RPMI8226 (cell line): ENCODE measurements at places on chromosomes 2 and 18.

DNA sequence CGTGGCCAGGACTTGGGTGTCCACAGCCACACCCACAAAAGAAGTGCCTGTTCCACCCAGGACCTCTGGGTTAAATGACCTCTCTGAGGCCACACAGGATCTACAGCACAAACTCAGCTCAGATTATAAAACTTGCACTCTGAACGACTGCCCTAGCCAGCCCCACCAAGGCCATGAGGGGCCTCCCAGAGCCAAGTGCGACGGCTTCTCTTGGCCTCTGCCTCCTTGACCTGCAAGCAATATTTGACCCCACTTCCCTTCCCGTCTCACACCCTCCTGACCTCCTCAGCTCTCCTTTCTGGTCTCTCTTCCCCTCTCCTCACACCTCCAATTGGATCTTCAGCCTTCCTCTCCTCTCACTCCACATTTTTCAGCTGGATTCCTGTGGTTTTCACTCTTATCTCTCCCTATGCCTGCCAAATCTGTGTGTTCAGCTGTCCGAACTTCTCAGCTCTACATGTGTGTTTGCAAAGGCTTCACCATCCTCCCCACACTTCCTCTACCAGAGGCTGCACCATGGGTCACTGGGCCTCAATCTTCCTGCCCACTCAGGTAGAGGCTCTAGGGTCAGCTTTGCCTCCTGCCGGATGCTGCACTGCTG, 25.3 kb upstream of the STEAP3 start:
- DNase-seq, result no peak

DNA sequence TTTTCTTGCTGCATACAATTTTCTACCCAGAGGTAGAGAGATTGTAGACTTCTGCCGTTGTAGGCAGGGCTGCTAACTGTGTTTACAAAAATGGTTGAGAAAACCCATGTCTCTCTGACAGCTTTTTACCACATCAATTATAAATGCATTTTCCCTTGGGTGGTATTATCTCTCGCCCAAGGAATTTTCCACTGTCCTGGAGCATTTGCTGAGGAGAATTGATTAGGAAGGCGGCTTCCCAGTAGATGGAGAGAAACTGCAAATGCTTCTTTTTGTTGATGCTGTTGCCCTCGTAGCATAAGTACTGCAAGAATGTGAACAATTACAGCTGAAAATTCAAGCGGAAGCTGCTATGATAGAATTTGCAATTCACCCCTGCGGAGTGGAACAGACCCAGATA, 1007.7 kb upstream of the KLHL29 start:
- DNase-seq, result no peak

GRCh38 chr2:173590276-173590861, 235.7 kb downstream of the CDCA7 start:
- no peak for DNase-seq

GRCh38 chr18:76446321-76447257, 48.5 kb downstream of the ZNF516 start:
- DNase-seq, result no peak

DNA sequence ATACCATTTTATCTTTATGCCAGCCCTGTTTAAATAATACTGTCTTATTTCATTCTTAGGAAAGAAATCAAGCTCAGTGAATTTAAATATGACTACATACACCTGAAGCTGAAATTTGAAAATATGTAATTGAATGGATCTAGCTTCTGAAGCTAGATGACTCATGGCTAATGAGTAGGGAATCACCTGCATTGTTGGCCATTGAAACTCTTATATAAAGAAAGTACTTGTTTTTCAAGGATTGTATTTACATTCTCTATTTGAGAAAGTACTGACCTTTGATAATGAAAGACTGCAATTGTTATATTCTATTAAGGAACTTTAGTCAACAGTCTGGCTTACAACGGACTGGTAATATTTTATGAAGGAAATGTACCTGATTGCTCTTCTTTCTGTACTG, 346.7 kb upstream of the LRATD1 start:
- DNase-seq, result no peak

DNA sequence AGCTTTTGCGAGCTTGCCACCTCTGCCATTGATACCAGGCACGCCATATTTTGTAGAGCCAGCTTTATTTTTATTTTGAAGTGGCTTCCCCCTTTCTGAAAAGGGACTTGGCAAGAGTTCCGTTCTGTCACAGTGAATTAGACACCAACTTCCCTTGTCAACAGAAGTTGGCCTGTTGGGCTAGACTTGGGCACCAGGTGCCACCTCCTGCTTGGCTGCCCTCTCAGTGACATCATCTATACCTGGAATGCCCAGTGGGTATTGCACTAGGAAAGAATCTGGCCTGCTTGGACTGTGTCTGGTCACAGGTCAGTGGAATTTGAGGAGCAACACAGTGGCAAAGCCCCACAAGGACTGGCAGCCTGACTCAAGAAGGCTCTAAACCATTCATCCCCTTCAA, 101.0 kb downstream of the BCL2L11 start:
- DNase-seq, result no peak

- DNase-seq, result no peak
These were observed 25.8 kb downstream of the PHLPP1 start for GRCh38 chr18:62741118-62741566.

DNA sequence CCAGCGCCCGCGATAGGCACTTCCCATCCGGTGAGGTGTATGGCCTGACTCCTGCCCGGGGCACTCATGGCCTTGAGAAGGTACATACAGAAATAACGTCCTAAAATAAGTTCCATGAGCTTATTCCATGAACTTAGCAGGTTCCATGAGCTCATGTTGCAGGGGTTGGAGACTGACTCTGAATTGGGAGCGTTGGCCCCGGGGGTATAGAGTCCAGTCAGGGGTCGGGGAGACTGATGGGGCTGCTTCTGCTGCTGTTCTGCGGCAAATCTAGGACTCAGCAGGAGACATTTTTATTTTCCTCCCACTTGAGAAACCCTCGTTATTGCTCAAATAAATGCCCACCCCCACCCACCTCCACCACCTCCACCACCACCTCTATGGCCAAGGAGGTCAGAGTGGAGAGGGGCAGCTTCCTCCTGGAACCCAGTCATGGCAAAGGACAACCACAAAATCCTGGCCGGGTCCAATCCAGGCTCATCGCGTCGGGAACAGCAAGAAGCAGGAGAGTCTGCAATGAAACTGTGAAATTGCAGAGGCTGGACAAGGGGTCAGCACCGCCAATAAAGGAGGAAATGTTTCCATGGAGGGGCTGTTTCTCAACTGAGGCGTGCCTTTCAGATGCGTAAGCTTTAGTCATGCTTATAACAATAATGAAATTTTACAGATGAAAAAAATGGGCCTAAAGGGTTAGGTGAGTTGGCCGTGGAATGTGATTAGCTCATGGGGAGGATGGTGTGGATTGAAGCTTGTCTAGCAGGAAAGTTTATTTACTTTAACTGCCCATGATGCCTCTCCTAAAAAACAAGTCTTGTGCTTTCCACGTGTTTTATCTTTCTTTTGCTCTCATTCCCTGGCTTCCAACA, 136.6 kb upstream of the ALKAL2 start:
- DNase-seq, result no peak

- peak; percentile 18 for DNase-seq
These were observed 560 bp upstream of the DUSP2 start for GRCh38 chr2:96145848-96146152.

DNA sequence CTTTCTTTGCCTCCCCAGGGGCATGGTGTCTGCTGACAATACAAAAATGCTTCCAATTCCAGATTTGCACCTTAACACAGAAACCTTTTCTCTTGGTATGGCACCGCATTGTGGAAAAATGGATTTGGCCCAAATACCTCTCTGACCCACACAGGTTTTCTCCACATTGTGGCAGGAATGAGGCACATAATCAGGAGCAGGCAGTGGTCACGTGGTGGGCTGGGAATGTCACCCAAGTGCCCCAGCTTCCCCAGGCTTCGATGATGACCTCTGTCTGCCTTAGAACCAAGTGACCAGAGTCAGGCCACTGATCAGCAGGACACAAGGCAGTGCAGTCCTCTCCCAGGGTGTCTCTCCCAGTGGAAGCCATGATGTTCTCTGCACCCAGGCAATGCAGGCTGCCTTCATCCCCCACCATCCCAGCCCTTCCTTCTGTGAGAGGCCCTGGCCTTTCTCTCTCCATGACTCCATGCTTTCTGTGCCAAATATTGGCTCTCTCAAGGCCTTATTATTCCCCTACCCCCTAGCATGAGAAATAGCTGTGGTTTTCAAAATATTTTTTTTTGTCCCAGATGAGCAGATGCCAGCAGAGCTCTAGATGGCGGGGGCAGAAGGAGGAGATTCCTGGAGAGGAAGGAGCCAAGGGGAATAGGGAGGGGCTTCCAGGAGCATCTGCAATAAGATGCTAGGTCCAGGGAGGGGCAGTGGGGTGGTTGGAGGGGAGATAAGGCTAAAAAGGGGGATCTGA, 198.9 kb downstream of the ACKR3 start:
- DNase-seq, result no peak

DNA sequence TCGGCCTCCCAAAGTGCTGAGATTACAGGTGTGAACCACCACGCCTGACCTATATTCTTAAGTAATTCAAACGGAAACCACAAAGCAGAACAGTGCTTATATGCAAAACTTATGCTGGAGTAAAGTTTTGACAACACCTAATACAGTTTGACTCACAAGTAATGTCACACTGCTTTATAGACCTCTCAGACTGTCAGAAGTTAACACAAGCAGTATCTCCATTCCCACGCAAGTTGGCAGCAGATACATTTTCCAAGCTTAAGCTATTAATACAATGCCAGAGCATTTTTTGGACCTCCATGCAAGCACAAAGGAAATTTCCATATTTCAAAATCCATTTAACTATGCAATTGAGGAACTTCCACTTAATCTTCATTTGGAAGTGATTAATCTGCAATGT, 21.0 kb upstream of the SANBR start:
- no peak for DNase-seq

GRCh38 chr2:147559070-147559725, 285.6 kb upstream of the ACVR2A start:
- DNase-seq, result no peak

DNA sequence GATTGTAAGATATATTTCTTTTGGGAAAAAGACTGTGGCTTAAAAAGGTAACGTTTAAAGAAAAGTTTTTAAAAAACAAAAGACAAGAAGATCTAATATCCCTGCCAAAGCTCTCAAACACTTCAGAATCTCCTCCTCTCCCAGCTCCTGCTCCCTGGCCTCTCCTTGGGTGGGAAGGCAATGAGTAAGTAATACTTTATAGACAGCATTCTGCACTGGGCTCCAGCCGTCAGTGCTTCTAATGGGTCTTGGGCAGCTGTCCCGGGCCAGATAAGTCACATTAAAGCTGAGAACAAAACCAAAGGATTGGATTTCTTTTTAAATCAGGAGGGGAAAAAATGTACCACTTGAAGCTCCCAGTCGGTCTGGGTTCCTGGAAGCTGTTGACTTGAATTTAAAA, 133.7 kb downstream of the ALPK2 start:
- DNase-seq, result no peak

GRCh38 chr2:124824441-124824840, 799.4 kb downstream of the CNTNAP5 start:
- DNase-seq, result no peak

DNA sequence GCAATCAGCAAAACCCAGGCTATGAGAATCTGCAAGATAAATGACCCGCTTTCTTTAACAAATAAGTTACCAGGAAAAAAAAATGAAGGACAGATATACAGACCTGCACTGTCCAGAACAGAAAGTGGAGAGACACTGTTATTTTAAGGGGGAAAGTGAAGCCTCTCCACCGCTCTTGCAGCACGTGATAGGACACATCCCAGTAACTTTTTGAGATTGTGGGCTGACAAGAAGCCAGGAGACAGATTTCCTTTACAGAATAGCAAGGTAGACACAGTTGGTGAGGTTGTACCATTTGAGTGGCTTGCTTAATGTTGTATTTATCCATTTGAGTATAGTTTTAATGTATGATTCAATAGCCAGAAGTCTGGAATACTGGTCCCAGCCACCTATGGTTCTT, 13.0 kb downstream of the TMEM169 start:
- no peak for DNase-seq

DNA sequence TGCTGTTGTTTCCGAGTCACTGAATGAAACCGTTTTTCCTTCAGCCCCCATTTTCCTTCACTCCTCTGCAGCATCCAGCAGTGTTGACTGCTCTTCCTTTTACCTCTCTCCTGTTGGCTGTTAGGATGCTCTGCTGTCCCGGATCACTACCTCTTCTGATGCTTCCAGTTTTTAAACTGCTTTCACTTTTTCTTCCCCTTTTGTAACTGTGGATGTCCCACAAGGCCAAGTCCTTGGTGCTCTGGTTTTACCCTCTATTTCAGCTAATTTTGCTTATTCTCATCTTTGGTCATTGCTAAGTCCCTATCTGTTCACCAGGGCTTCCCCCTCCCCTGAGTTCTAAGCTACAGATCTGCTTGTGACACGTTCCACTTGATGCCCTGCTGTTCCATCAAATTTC, 39.4 kb upstream of the MAP4K3 start:
- no peak for DNase-seq

- no peak for DNase-seq
These were observed 18.1 kb downstream of the ABHD3 start for GRCh38 chr18:21686282-21687105.

DNA sequence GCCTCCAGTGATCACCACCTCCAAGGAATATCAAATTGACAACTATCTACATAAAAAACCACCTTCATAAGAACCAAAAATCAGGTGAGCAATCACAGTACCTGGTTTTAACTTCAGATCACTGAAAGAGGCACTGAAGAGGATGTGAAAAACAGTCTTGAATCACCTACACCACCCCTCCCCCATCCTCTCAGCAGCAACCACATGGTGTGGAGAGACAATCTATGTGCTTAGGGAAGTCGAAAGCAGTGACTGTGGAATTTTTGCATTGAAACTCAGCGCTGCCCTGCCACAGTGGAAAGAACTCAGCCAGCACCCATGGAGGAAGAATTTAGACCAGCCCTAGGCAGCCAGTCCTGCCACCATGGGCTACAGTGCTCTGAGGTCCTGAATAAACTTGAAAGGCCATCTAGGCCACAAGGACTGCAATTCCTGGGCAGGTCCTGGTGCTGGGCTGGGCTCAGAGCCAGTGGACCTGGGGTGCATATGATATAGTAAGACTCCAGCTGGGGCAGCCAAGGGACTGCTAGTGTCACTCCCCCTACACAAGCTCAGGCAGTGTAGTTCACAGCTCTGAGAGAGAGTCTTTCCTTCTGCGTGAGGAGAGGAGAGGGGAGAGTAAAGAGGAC, 75.6 kb downstream of the ATL2 start:
- DNase-seq, result peak; percentile 89

- no peak for DNase-seq
These were observed 67.3 kb upstream of the IGFBP2 start for GRCh38 chr2:216565956-216566355.
